ENCODE measurements at places on chromosomes 1 and 21.

- no peak for DNase-seq
These were observed 2.2 kb downstream of the TMEM200B start for GRCh38 chr1:29121516-29121935.

DNA sequence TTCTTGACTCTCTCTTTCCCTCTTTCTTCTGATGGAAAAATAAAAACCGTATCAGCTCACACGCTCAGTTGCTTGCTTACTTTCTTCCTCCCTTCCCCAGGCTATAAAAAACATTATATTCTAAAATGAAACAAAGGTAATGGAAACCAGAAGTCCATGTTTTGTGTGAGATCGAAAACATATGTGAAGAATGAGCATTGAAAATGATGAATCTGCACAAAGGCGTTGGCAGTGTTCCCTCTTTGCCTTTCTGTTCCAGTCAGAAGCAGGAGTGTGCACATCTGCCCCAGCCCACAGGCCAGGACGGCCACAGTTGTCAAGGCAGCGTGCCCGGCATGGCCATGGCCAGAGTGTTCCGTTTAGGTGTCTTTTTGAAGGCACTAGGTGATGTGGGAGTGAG, 185.3 kb upstream of the USP24 start:
- DNase-seq: no peak

GRCh38 chr21:18058731-18059398, 185.8 kb upstream of the CHODL start:
- no peak for DNase-seq

DNA sequence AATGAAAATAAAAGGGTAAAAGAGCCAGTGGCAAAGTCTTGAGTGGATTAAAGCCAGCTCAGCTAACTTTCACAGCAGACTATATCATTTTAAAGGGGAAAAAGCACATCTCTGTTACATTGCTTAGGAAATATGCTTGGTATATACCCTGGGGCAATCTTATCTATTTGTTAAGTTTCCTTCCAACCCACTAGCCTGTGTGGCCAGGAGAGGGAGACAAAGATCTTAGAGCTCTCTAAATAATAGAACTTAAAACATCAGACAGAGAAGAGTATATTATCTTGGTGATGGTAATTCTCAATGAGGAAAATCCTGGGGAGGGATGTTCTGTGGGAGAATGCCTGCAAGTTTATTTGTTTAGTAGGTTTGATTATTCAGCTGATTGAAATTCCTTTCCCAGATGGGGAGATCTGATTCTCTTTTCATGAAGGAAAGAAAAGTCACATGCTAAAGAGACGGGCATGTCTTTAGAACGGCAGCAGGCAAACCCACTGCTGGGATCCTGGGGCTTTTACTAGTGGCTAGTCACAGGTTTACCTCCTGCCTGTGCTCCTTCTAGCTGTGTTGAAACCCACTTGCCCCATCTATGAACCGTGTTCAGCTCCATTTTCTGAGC, 3.6 kb downstream of the KCNE2 start:
- DNase-seq: peak; percentile 24

GRCh38 chr21:37758982-37759381, 157.3 kb downstream of the KCNJ6 start:
- no peak for DNase-seq

GRCh38 chr1:197995408-197996258, 78.5 kb downstream of the LHX9 start:
- no peak for DNase-seq

- DNase-seq: no peak
These were observed 131.8 kb upstream of the NGF start for GRCh38 chr1:115469703-115470476.

Measured in stimulated activated CD4-positive, alpha-beta T cell treated with anti-CD3 and anti-CD28 coated beads, TNF-alpha, amount 100 ng/mL, for 48 hours (primary cell).